Hematopoietic multipotent progenitor cell treated with erythropoietin and hydrocortisone succinate and interleukin-3 and kit ligand, for 4 days (in vitro differentiated cells): ENCODE measurements at places on chromosomes 2 and 18.

- peak; percentile 56 for DNase-seq
Observed at GRCh38 chr2:73503992-73504570, 118.4 kb downstream of the ALMS1 start.

GRCh38 chr18:36337679-36338402 lies 40.3 kb downstream of the FHOD3 start:
- DNase-seq = no peak

DNA sequence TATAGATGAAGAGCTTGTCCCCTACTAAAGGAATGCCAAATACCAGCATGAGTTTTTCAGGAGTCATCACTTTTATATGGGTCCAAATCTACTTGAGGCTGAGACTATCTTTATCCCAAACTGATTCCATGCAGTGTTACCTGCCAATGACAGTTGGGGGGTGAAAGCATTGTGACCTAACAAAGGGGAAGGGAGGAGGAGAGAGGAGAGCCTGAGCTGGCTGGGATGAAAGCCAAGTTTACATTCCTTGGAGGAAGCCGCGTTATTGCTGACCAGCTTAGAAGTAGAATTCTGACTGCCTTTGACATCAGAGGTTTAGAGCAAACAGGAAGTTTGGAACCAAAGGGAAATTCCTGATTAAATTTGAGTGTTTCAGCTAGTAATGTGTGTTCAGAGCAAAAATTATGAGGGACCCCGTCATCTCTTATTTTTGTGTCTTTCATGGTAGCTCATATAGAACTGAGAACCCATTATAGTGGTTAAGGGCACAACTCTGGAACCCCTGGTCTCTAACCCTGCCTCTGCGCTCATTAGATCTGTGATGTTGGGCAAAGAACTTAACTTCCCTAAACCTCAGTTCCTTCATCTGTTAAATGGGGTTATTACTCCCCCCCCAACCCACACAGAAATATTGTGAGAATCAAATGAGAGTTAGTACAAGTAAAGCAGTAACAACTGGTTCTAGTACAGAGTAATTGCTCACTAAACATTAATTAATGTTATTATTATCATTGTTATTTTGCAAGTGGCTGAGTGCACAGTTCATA lies 199.3 kb upstream of the EPAS1 start:
- peak; percentile 18 for DNase-seq

GRCh38 chr2:63053889-63054602 lies 3.4 kb downstream of the OTX1 start:
- peak; percentile 70 for DNase-seq

GRCh38 chr2:98137196-98137595 lies 50.2 kb downstream of the VWA3B start:
- no peak for DNase-seq

GRCh38 chr2:110650346-110650745 lies 27.5 kb downstream of the BUB1 start:
- DNase-seq = no peak

DNA sequence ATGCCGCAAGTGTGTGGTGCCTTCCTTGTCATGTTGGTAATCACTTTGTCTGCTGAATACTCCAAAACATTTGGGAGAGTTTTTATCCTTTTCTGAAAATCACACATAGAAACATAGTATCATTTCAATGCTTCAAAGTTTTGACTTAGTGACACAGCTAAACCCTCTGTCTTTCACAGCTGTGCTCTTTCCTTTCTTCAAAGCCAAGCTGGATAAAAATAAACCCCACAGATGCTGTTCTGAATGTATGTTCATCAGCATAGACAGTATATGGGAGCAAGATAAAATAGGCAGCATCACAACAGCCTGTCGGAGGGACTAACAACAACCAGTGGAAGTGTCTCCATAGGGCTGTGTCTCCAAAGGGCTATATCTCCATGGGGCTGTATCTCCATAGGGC lies 331.3 kb upstream of the DCC start:
- DNase-seq = no peak

DNA sequence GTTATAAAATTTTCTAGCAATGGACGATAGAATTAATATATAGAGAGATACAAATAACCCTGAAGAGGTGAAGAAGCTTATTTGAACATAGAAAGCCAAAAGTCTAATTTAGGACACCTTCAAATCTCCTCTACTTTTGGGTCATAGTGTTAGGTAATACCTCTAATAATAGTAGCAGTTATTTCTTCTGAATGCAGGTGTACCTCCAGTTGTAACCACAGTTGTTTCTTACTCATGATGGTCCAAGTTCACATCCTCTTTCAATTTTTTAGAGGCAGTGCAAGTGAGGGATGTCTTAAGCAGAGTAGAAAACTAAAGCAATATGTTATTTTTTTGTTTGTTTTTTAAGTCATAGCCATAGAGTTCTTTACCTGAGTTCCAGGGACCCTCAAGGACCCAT lies 429.5 kb downstream of the CCDC85A start:
- DNase-seq = no peak

- no peak for DNase-seq
Observed at GRCh38 chr18:59274533-59274928, 1.3 kb upstream of the RAX start.

DNA sequence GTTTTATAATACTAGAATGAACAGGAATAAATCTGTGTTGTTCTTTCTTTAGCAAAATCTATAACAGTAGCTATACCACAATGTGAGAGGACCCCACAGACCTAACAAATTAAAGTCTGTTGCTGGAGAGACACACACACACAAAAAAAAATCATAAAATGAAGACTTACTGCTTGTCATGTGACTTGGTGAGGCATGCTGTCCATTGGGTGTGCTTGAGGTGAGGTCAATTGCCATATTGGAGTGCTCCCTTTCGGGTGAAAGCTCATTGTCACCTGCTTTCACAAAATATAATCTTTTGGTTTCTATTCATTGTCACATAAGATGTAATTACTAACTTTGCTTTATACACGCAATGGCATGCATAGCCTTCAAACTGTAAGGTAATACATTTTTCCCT lies 3.9 kb downstream of the IKZF2 start:
- DNase-seq = peak; percentile 63

DNA sequence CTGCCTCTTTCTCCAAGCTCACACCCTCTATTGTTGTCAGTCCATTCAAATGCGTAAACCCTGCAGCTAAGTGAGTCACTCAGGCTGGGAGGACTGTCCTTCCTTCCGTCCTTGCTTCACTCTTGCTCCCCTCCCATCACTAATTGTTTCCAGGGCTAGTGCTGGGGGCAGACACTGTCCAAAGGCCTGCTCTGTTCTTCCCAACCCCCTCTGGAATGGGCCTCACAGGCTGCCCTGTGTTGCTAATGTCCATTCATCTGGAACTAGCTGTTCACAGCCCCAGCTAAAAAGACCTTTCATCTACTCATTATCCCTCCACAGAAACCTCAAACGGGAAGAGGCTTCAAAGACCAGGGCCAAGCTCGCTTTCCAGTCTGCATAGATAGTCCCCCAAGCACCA lies 31.9 kb upstream of the NRP2 start:
- no peak for DNase-seq

DNA sequence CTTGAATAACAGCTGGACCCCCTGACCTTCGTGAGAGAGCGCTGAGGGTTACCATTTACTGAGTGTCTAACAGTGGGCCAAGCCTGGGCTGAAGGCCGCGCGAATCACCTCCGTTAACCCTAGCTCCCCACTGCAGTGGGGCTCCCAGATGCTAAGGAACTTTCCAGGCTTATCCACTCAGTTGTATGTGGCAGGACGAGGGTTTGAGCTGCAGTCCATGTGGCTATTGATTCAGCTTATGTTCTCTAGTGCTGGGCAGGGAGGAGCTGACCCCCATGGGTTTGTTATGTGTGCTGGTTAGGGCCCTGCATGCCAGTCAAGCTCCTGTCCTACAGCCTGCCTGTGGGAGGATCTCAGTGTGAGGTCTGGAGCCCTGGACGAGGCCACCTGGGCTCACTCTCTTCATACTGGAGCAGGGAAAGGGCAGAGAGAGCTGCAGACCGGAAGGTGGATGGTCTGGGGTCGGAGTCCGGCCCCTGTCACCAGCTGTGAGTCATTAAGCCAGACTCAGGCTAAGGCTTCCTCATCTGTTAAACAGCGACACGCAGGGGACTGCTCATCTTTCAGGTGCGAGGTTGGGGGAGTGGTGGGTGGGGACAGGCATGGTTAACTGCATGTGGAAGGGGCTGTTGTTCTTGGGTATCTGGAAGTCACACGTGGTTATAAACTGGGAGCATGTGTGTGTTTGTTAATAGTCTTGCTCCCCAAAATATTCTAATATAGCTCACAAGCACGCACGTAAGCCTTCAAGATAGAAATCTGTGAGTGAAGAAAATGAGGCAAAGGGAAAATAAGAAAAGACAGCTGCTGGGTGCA lies 6.6 kb downstream of the PSD4 start:
- DNase-seq = no peak

GRCh38 chr18:55479656-55480420 lies 108.2 kb downstream of the TCF4 start:
- no peak for DNase-seq

DNA sequence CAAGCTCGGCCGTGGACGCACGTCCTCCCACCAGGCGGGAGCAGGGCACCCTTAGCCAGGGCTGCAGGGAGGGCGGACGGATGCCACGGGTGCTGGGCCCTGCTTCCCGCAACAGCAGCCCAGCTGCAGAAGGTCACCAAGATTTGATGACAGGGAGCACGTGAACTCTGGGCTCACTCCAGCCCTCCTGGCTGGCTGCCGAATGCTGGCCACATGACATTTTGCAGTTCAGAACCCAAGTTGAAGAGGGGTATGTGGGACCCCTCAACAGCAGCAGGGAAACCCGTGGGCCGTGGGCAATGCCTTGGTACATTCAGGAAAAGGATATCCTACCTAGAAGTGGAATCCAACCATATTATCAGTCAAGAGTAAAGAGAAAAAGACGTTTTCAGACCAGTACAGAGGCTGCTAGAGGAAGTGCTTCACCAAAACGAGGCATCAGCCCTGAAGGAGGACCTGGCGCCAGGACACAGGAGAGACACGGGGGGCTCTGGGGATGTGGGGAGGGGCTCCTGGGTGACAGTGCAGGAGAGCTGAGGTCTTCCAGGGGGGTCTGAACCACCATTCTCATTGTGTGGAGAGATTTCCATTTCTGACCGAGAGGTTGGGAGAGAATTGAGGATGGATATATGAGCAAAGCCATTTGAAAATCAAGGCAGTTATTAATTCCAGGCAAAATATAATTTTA lies 107.4 kb upstream of the CTDP1 start:
- DNase-seq = no peak

DNA sequence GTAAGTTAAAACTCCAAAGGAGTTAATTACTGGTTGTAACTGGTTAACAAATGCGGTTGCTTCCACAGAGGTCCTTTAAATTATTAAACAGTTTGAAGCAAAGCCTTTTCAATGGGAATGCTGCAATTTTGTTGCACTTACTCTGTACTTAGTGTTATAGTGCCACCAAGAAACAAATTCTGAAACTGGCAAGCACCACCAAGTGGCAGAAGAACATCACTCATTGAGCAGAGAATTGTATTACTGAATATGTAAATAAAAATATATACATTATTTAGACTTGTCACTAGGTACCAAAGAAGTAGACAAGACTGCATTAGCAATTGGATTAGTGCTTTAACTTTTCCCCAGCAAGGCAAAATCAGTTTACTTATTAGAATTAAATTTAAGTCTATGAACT lies 2.6 kb upstream of the TMEFF2 start:
- DNase-seq = peak; percentile 42

- no peak for DNase-seq
Observed at GRCh38 chr2:45714679-45715078, 63.2 kb downstream of the PRKCE start.

GRCh38 chr2:108612514-108613183 lies 78.4 kb downstream of the LIMS1 start:
- no peak for DNase-seq

GRCh38 chr2:199757233-199757870 lies 93.6 kb downstream of the FTCDNL1 start:
- no peak for DNase-seq

- no peak for DNase-seq
Observed at GRCh38 chr18:68992719-68993482, 195.0 kb downstream of the CCDC102B start.

GRCh38 chr2:27960237-27960912 lies 69.8 kb downstream of the BABAM2 start:
- DNase-seq = peak; percentile 75

DNA sequence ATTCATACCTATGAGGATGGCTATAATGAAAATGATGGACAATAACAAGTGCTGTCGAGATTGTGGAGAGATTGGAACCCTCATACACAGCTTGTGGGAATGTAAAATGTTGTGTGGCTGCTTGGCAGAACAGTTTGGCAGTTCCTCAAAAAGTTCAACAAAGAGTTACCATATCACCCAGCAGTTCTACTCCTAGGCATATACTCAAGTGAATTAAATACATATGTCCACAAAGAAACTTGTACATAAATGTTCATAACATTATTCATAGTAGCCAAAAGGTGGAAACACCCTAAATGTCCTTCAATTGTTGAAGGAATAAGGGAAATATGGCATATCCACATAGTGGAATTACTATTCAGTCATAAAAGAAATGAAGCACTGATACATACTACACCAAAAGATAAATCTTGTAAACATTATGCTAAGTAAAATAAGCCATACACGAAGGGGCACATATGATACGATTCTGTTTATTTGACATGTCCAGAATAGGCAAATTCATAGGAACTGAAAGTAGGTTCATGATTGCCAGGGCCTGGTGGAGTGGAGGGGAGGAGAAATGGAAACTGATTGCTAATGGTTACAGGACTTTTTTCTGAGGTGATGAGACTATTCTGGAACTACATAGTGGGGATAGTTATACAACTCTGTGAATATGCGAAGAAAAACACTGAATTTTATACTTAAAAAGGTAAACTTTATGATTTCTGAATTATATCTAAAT lies 92.1 kb downstream of the ADAM23 start:
- no peak for DNase-seq

GRCh38 chr2:96356889-96357288 lies 21.3 kb downstream of the NCAPH start:
- no peak for DNase-seq

DNA sequence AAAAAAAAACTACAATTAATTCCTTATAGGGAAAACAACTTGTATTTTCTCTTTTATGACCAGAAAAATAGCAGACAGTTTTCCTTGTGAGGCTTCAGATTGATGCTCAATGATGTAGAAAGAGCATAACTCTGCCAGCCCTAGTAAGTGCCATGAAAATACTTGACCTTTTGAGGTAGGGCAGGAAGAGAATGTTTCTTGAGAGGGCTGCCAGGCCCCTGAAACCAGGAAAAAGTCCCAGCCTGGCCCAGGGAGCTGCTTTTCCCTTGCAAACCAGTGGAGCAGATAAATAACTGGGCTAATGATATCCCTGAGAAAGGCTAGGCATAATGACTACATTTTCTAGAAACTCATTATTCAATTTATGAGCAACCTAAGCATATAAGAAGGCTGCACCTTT lies 126.8 kb downstream of the SLC8A1 start:
- DNase-seq = no peak

GRCh38 chr18:79411614-79412526 lies 16.1 kb downstream of the NFATC1 start:
- DNase-seq = no peak

DNA sequence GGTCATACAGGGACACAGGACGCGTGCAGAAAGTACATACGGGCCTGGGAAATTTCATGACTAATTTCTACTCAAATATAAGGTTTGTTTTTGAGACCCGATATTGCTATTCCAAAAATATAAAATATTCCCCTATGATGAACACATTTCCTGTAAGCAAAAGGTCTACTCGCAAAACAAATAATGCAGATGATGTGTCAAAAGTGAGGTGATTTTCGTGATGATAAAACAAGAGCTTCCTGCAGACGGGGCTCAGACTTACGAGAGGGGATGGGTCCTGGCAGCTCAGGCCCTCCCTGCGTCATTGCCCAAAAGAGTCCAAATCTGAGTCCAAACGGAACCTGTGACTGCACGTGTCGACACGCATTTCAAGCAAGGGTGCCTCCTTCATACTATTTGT lies 62.7 kb downstream of the MBP start:
- no peak for DNase-seq
